Putamen (tissue), 1 donor: ENCODE measurements at places on chromosomes 6 and 20.

DNA sequence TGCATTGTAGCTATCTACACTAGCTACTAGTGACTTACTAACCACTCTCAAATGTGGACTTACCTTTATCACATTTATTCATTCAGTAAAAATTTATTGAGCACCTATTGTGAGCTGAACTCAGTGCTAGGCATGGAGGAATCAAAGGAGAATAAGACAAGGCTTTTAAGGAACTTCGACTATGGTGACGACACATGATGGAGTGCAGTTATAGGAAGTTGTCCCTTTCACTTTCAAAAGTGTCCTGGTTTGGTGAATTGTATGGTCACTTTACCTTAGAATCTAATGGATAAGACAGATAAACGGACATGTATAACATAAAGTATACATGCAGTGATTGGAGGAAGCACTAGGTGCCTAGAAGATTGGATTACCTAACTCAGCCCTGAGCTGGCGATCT is 4.3 kb downstream of the AKAP7 start:
- no peak for DNase-seq

GRCh38 chr6:14051355-14051754 is 66.2 kb upstream of the CD83 start:
- DNase-seq: no peak

- peak; percentile 82 for DNase-seq
Observed at GRCh38 chr20:45771182-45771759, 20.4 kb downstream of the WFDC3 start.

- peak; percentile 25 for DNase-seq
Observed at GRCh38 chr20:32050851-32051556, 1.0 kb upstream of the HCK start.

DNA sequence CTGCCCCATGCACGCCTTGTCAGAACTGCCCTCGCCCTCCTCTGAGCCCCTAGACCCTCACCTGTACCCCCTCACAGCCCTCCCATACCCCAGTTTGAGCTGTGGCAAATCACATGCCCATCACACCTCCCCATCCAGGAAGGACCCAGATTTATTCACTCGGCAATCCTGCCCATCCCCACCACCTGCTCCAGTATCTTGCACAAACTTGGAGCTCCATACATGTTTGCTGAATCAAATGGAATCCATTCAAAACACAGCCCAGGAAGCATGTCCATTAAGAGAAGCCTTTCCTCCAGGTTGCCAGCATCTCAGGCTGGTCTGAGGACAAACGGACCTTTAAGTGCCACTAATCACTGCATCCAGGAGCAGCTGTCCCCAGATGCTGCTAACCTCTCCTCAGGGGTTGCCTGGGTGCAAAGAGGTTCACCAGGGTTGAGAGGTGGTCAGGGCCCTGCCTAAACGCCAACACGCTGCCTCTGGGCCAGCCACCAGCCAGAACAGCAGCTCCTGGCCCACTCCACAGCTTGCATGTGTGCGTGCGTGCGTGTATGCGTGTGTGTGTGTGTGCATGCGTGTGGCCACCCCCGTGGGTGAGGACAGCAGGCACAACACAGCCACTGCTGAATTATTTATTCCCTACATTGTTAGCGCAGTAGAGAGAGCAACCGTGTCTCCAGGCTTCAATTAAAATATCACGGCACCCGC is 31.0 kb downstream of the GRM4 start:
- DNase-seq: no peak

DNA sequence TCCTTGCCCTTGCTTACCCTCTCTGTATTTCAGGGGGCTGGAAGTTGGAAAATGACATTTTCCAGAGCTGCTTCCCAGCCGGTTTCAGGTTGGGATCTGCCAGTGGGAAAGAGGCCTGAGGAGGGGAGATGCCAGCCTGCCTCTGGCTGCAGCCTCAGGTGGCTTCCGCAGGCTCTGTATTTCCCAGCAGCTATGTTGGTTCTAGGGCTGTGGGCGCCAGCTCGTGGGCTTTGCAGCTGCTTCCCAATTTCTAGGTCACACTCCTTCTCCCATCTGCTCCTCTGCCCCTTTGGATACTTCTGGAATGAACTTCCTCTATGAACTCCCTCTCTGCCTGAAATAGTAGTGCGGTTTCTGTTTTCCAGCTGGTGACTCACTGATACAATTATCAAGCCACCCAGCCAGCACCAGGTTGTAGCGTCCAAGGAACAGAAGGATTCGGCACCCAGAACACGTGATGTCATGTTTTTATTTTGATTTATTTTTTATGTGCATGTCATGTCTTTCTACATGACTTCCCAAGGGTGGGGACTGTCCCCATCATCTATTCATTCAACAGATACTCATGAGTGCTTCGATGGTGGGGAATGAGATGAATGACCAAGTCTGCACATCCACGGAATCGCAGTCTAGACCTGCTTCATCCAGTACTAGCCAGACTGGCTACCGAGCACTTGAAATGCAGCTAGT is 38.0 kb downstream of the TGM2 start:
- DNase-seq: no peak

- no peak for DNase-seq
Observed at GRCh38 chr6:80517525-80517924, 411.1 kb downstream of the BCKDHB start.
